Large intestine (tissue), 12 donors: ENCODE measurements at places on chromosomes 3 and 15.

- DNase-seq, result no peak
Measured at GRCh38 chr15:75045332-75046015, 22.1 kb downstream of the PPCDC start.

DNA sequence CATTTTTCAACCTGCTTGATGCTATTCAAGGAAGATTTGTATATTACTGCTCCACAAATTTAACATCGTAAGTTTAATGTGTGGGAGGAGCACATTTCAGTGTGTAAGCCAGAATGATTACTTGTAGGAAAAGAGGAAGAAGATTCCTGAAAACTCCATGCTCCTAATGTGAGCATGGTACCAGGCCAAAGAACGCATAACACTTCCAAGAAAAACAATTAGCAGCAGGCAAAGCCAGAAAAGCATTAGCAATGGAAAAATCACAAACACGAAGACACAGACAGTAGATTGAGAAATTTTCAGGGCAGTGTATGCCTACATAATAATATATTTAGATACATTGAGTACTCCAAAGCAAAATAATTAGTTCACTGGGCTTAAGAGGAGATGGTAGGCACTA lies 96.6 kb upstream of the CBLB start:
- DNase-seq, result no peak

GRCh38 chr3:52880474-52880873 lies 16.9 kb downstream of the STIMATE start:
- DNase-seq, result no peak

- no peak for DNase-seq
Measured at GRCh38 chr3:140219291-140219690, 284.3 kb downstream of the CLSTN2 start.

GRCh38 chr3:94374439-94375161 lies 311.7 kb downstream of the NSUN3 start:
- no peak for DNase-seq

DNA sequence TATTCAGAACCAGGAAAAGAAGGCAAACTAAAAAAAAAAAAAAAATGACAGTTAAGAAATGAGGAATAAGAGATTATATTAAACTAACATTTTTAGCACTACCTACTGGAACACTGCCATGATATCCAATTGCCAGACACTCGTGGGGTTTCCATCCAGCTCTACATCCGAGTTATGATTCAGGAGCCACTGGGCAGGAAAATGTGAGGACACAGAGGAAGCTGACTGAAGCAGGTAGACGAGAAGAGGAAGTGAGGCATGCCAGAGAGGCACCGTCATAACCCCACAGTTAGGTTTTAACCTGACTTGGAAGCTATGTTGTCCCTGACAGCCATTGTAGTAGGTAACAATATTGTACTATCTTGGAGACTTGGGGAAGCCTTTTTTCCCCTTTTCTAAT lies 495.0 kb downstream of the NLGN1 start:
- no peak for DNase-seq

DNA sequence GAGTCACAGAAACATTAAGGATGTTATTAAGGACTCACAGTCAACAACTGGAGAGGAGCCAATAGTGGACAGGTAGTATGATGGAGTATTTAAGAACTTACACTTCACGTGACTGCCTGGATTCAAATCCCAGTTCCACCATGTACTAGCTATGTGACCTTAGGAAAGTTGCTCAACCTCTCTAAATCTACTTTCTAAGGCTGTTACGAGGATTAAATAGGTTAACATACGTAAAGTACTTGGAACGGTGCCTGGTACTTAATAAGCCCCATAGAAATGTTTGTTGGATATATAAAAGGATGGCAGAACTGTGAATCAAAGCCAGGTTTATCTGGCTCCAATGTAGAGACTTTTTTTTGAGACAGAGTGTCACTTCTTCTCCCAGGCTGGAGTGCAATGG lies 24.4 kb downstream of the THRB start:
- no peak for DNase-seq

DNA sequence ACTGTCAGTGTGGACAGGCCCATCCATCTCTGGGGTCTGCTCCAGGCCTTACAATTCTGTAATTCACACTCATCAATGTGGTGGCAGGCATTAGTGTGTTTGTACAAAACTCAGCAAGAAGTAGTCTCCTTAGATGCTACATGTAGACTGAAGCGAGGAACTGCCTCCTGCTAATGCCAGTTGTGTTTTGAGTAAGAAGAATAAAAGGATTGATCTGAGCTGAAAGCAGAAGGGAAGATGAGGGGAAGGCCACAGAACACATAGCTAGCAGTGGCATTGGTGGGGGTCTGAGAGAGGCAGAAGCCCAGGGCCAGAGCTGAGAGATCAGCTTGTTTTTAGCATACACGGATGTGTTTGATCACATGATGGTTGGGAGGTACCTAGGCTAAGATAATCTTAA lies 144.1 kb downstream of the TIGIT start:
- no peak for DNase-seq

DNA sequence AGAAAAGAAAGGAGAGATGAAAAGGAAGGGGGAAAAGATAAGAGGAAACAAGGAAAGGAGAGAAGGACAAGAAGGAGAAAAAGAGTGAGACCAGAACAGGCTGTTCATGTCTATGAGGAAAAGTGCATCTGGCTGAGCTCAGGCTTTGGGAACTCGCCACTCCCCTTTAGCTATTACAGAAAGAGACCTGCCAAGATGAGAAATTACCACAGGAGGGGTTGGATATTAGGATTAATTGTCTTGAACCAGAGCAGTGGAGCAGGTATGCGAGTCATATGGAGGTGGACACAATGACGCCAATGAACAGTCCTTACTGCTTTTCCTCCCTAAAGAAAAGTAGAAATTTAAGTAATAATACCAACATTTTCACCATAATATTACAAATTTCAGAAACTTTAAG lies 577.0 kb upstream of the ARRDC4 start:
- no peak for DNase-seq

GRCh38 chr3:172580680-172581401 lies 57.6 kb upstream of the TNFSF10 start:
- no peak for DNase-seq

GRCh38 chr3:134654031-134654430 lies 3.2 kb upstream of the KY start:
- DNase-seq, result no peak

GRCh38 chr15:86001200-86001599 lies 78.5 kb upstream of the AGBL1 start:
- no peak for DNase-seq

DNA sequence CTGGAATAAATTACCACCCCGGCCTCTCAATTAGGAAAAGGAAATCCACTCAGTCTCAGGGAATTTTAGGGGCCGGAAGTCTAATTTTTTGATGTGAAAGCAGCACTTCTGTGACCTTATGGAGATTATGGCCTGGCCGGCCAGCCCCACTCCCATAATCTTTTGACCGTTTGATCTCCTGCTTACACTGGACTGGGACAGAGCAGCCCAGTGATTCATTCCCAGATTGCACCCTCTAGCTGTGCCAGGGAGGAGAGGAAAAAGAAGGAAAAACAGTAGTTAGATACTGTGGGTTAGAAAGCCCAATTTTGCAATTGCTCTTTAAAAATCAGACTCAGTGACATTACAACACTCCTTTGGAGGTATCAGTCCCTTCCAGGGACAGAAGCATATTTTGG lies 32.4 kb downstream of the GJD2 start:
- no peak for DNase-seq

DNA sequence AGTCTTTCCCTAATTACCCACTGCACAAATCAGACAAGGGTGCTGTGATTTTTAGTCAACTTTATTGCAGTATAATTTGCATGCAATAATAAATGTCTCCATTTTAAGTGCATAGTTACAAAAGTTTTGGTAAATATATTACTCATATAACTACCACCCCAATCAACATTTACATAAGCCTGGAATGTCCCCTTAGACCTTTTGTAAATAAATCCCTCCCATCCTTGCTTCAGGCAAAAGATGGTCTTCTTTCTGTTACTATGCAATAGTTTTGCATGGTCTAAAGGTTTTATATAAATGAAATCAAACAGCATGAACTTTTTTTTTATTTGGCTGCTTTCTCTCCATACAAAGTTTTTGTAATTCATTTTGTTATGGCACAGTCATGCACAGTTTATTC lies 235.4 kb downstream of the PYDC2 start:
- no peak for DNase-seq

DNA sequence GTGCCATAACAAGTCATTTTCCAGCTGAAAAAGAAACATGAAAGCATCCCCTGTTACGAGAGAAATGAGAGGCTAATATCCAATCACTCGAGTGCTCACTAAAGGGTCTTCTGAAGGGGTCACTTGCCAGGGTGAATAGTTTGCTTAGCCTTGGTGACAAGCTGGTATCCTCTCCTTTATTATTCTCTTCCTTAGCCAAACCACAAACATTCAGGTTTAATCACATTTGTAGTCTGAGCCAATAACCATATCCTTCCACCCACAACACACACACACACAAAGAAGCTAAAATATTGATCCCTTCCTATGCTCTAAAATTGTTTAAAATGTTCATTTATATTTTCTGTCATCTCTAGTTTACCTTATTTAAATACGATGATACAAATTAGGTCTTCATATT lies 240.5 kb upstream of the TMCO5A start:
- no peak for DNase-seq

- DNase-seq, result no peak
Measured at GRCh38 chr15:89885611-89886010, 8.2 kb downstream of the AP3S2 start.

GRCh38 chr15:90388462-90389380 lies 679 bp downstream of the IQGAP1 start:
- peak; percentile 78 for DNase-seq

- no peak for DNase-seq
Measured at GRCh38 chr15:77416954-77417353, 3.0 kb downstream of the PEAK1 start.

DNA sequence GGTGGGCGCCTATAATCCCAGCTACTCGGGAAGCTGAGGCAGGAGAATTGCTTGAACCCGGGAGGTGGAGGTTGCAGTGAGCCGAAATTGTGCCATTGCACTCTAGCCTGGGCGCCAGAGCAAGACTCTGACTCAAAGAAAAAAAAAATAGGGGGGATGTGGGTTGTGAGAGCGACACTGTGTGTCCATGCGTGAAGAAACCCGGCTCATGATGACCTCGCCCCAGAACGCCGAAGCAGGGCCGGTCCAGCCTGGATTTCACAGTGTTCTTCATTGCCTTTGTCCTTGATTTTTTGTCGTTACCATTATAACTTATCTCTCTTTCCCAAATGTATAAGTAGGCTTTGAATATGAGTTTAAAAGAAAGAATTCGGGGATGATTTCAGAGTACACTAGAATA lies 128.7 kb downstream of the PGPEP1L start:
- no peak for DNase-seq

DNA sequence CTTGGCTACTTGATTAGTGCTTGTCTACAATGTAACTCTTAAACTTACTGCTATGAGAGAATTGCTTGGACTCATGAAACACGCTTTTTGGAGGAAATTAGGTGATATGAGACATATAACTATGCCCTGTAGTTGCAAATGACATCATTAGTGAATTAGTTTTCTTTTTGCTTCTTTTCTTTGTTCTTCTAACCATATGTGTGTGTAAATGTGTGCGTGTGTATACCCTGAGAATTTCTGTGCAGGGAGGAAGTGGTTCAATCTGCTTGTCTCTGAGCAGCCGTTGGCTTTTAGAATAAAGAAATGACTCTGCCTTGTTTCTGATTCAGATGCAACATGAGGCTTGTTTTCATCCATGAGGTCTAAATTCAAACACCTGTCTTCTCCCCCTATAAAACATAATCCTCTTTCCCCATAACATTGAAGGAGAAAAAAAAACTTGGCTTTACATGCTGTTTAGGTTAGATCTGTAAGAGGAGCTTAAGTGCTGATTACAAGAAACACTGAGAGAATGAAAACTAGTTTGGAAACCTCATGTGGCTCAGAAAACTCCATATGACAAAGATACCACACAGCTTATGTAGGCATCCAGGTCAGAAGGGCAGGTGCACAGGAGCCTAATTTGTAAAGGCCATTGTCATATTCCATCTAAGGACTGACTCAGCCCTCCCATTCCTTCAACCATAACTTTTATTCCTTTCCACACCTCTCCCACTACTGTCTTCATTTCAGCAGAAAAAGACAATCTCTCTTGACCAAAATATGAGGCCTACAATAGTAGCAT lies 30.5 kb upstream of the BLM start:
- DNase-seq, result no peak

- DNase-seq, result no peak
Measured at GRCh38 chr3:10599444-10599843, 94.1 kb upstream of the ATP2B2 start.

- DNase-seq, result no peak
Measured at GRCh38 chr3:62562017-62562416, 188.7 kb upstream of the FEZF2 start.

DNA sequence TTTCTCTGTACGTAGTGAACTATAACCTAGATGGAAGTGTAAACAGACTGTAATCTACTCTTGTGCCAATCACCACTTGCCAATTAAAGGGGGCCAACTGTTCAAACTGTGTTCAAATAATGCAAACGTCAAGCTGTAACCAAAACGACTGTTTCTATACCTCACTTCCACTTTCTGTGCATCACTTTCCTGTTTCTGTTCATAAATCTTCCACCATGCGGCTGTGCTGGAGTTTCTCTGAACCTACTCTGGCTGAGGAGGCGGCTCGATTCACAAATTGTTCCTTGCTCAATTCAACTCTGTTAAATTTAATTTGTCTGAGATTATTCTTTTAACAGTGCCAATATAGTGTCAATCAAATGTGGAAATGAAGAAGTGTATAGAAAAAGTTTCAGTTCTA lies 206.7 kb upstream of the TBC1D5 start:
- no peak for DNase-seq

DNA sequence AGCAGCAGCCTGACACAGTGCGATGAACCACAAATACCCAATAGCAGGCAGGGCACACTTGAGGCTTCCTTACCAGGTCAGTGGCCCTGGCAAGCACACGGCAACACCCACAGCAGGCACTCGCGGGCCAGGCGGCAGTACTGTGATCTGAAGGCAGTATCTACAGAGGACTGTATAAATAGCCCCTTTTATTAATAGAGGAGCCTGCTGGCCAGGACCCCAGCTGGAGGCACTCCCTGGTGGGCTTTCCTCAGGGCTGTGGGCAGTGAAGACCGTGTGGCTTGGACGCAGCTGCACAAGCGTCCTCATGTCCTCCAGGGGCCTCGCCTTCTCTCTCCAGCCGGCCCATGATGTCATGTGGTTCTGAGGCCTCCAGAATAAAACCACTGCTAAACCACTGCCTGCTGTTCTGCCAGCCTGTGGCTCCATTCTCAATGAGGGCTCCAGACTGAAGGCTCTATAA lies 44.1 kb downstream of the LRIG1 start:
- no peak for DNase-seq

GRCh38 chr3:196219194-196219969 lies 3.0 kb downstream of the SLC51A start:
- DNase-seq, result peak; percentile 39

GRCh38 chr3:184234224-184234623 lies 4.8 kb downstream of the VWA5B2 start:
- no peak for DNase-seq

DNA sequence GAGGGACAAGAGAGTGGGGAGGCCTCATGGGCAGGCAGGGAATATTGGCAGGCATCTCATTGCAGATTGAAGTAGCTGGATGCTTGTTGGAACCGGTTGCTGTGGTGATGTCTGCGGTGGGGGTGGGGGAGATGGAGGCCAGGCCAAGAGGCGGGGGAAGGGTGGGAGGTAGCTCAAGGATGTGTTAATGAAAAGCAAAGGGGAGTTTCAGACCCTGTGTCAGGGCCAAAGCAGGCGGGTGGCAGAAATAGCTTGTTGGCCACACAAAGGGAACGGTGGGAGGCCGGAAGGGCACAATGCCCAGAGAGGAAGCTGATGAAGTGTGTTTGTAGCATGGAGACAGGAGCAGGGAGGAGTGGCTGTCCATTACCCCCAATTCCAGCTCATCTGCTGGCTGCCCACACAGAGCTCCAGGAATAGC lies 28.0 kb downstream of the CCDC33 start:
- no peak for DNase-seq

- DNase-seq, result no peak
Measured at GRCh38 chr15:33858836-33859235, 109.5 kb upstream of the CHRM5 start.
